Activated naive CD8-positive, alpha-beta T cell treated with anti-CD3 and anti-CD28 coated beads, Interleukin-2, amount 10 ng/mL, durations not matched to agents 7 days and 5 days (primary cell): ENCODE measurements at places on chromosomes 16 and 17. TPM values are rescaled to one million over a fixed set of nuclear protein-coding genes. Genes with fewer than 3 reads are reported as not detected.

The WFDC1 gene
- not detected for total RNA-seq

The C17orf107 gene
- 3.0 TPM for total RNA-seq

The PLLP gene
- 0.08 TPM for total RNA-seq

The PRSS21 gene
- total RNA-seq: 5.6 TPM

The MILR1 gene
- 0.65 TPM for total RNA-seq

The TSPAN10 gene
- 0.36 TPM for total RNA-seq

The OR1A1 gene
- total RNA-seq: not detected

The MYH2 gene
- not detected for total RNA-seq

The PLD2 gene
- 18.8 TPM for total RNA-seq

- no peak overlapping the region for H3K4me3 ChIP-seq
- DNase-seq: peak; percentile 40
- H3K4me1 ChIP-seq: no peaks in the 10 kb centered on the region
- H3K36me3 ChIP-seq: no peaks in the 10 kb centered on the region
Observed at GRCh38 chr17:34706029-34706428, 126.6 kb downstream of the TMEM132E start.

GRCh38 chr17:31357839-31358394 lies 33.6 kb upstream of the RAB11FIP4 start:
- no peaks in the 10 kb centered on the region for H3K27me3 ChIP-seq
- DNase-seq: no peak
- H3K4me3 ChIP-seq: no peak overlapping the region
- H3K27ac ChIP-seq: no peak overlapping the region

DNA sequence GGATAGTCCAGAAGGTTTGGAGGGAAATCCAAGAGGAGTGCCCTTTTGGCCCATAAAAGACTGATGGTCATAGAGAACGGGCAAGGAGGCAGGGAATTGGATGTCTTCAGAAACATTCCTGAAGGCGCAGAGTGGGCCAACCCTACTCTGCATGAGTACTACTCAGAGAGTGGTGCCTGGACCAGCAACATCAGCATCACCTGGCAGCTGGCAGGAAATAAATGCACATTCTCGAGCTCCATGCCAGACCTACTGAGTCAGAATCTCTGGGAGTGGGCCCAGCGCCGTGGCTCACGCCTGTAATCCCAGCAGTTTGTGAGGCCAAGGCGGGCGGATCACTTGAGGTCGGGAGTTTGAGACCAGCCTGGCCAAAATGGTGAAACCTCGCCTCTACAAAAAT lies 27.1 kb upstream of the SLC39A11 start:
- DNase-seq: no peak
- no peak overlapping the region for H3K27ac ChIP-seq
- peaks cover 4% of the 10 kb centered on the region for H3K27me3 ChIP-seq
- no peak overlapping the region for H3K4me3 ChIP-seq
- no peaks in the 10 kb centered on the region for H3K4me1 ChIP-seq

DNA sequence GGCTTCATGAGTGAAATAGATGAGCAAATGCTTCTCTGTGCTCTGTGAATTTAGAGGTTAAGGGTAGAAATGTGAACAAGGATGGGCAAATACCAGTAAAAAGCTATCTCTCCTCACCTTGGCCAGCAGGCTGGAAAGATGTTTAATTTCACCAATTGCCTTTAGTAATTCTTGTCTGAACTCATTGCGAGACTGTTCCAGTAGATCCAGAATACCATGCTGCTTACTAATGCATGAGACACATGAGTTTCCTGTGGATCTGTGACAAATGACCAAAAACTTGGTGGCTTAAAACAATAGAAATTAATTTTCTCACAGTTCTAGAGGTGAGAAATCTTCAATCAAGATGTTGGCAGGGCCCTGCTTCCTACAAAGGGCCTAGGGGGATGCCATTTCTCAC lies 9.3 kb upstream of the ZNF624 start:
- no peaks in the 10 kb centered on the region for H3K36me3 ChIP-seq
- H3K27ac ChIP-seq: no peak overlapping the region
- no peaks in the 10 kb centered on the region for H3K4me1 ChIP-seq
- H3K27me3 ChIP-seq: peaks cover 40% of the 10 kb centered on the region

GRCh38 chr17:67421869-67422273 lies 44.8 kb downstream of the PITPNC1 start:
- peak overlapping the region; percentile 93 for H3K27ac ChIP-seq
- DNase-seq: no peak
- H3K4me1 ChIP-seq: peaks cover 56% of the 10 kb centered on the region

GRCh38 chr17:74431568-74432423 lies at the start of gene GPRC5C:
GPRC5C (plus strand) TSS chr17:74432088; CDS start chr17:74439777, 7,689 bp downstream.
- peak; percentile 60 for DNase-seq
- H3K4me1 ChIP-seq: peaks cover 6% of the 10 kb centered on the region
- peak within 1 kb of the TSS; percentile 39 for H3K4me3 ChIP-seq
- peaks cover 56% of the 10 kb centered on the region for H3K27me3 ChIP-seq
- no peaks in the 10 kb centered on the region for H3K36me3 ChIP-seq

- H3K27me3 ChIP-seq: no peaks in the 10 kb centered on the region
- no peak overlapping the region for H3K4me3 ChIP-seq
- no peaks in the 10 kb centered on the region for H3K36me3 ChIP-seq
- peaks cover 3% of the 10 kb centered on the region for H3K4me1 ChIP-seq
Observed at GRCh38 chr16:26709175-26709574, 357.6 kb upstream of the C16orf82 start.

DNA sequence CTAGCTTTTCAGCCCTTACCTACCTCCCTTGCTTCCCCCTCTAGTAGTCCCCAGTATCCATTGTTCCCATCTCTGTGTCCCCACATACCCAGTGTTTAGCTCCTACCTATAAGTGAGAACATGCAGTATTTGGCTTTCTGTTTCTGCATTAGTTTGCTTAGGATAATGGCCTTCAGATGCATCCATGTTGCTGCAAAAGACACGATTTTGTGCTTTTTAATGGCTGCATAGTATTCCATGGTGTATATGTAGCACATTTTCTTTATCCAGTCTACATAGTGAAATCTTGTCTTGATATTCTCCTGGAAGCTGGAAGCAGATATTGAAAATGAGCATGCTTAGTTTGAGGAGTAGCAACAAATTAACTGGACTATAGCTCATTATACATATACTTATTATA lies 45.7 kb upstream of the TANC2 start:
- no peak overlapping the region for H3K4me3 ChIP-seq
- no peak for DNase-seq
- peaks cover 10% of the 10 kb centered on the region for H3K27me3 ChIP-seq
- no peak overlapping the region for H3K27ac ChIP-seq
- H3K36me3 ChIP-seq: no peaks in the 10 kb centered on the region

- no peak for DNase-seq
- H3K4me3 ChIP-seq: no peak overlapping the region
- no peaks in the 10 kb centered on the region for H3K27me3 ChIP-seq
- H3K4me1 ChIP-seq: peaks cover 4% of the 10 kb centered on the region
- H3K27ac ChIP-seq: peak overlapping the region; percentile 45
Observed at GRCh38 chr16:11880007-11880406, 28.7 kb upstream of the RSL1D1 start.

DNA sequence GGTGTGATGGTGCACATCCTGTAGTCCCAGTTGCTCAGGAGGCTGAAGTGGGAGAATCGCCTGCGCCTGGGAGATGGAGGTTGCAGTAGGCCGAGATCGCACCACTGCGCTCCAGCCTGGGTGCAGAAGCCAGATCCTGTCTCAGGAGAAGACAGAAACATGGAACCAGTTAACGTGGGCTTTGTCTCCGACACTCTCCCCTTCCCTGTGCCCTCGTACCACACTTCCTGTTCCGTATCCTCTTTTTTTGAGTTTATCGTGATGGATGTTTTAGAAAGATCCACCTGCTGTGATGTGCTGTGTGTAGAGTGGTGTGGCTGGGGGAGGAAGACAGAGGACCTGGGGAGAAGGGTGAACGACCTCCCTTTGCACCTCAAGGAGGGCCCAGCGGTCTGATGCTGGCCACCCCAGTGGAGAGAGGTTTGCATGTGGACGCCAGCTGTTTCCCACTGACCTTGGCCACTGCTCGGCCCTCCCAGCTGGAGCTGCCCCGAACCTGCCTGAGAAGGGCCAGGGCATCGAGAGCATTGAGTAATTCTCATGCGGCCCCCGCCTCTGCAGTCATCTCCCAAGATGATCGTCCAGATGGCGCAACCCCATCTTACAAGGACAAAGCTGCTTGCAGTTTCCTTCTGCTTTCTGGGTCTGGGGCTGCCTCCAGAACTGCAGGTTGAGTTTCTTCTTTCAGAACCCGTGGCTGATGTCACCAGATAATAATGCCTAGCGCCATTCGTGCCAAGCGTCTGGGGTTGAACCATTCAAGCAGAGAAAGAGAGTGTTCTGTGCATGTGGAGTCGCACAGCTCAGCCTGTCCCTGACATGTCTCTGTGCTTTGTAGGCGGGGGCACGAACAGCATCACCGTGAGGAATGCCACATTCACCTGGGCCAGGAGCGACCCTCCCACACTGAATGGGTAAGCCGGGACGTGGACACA lies 126.3 kb downstream of the ABCC1 start:
- H3K27me3 ChIP-seq: no peaks in the 10 kb centered on the region
- peak overlapping the region; percentile 28 for H3K27ac ChIP-seq
- no peak for DNase-seq
- peaks cover 21% of the 10 kb centered on the region for H3K4me1 ChIP-seq

DNA sequence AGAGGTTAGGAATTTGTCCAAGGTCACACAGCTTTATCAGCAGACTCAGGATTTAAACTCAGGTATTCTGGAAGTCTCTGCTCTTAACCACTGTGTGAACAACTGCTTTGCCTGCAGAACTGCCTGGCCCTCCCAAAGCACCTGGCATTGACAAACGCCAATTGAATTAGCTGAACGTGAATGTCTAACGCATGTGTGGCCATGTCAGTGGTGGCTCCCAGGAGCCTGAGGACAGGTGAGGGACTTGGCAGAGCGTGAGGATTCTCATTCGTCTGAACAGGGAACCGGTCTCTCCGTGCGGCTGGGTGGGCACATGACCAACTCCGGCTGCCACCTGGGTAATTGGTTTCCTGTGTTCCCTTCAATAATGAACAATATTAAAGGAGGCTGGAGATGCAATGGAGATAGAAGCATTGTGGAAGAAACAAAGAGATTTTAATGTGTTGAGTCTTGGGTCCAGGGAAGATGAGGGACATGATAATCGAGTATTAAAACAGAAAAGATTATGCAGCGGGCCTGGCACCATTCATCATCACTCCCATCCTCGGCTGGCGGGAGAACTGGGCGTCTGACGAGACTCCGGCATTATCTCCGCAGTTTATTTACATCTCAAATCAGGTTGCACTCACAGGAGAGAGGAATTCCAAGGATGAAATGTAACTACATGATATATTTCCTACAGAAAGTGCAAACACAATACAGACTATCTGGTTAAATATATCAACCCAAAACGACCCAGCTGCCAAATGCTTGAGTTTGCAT lies 113.5 kb downstream of the NPIPB5 start:
- H3K27ac ChIP-seq: no peak overlapping the region
- no peak for DNase-seq
- no peaks in the 10 kb centered on the region for H3K4me1 ChIP-seq
- H3K27me3 ChIP-seq: peaks cover 14% of the 10 kb centered on the region
- no peaks in the 10 kb centered on the region for H3K36me3 ChIP-seq

DNA sequence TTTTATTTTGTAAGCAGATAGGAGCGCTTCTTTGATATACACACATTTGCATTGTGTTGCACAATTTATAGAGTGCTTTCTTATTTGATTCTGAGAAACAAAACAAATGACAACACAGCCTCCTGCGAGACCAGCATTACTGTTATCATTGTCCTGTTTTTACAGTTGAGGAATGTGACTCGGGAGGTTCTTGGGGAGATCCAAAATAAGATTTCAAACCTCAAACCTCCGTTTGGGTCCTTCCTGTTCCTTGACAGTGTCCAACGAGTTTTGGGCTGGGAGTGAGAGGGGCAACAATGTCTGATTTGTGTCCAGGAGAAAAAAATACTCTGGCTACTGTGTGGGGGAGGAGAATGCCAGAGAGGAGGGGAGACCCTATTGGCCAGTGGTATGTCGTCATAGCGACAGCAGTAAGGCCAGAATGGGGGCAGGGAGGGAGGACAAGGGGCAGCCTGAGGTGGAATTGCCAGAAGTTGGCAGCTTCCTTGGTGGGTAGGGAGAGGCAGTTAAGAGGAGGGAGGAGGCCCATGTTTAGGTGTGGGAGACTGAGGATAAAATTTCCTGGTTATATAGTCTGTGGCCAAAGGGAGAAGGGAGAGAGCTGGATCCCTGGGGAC lies 45.5 kb downstream of the TMEM132E start:
- no peak overlapping the region for H3K4me3 ChIP-seq
- DNase-seq: no peak
- no peaks in the 10 kb centered on the region for H3K4me1 ChIP-seq
- H3K27me3 ChIP-seq: peaks cover 49% of the 10 kb centered on the region
- no peaks in the 10 kb centered on the region for H3K36me3 ChIP-seq

DNA sequence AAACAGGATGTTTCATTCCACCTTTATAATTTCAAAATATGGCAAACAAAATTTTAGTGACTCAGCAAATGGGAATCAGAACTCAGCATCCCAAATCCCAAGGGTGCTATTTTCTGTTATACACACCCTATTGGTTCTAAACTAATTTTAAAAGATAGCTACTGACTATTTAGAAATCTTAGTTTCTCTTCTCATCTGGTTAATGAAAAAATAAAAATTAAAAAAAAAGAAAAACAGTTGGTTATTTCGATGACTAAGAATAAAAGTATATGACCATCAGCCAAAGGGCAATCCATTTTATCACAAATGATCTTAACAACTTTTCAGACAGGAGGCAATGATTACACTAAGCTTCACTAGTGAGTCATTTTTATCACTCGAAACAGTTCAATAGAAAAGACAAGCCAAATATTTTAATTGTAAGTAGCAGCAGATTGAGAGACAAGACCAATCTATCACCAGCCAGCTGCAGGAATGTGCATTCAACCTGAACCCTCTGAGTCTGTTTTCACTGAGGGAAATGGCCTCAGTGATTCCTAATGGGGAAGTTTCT lies 15.2 kb downstream of the PHLPP2 start:
- H3K27me3 ChIP-seq: no peaks in the 10 kb centered on the region
- no peak for DNase-seq
- peaks cover 8% of the 10 kb centered on the region for H3K4me1 ChIP-seq

DNA sequence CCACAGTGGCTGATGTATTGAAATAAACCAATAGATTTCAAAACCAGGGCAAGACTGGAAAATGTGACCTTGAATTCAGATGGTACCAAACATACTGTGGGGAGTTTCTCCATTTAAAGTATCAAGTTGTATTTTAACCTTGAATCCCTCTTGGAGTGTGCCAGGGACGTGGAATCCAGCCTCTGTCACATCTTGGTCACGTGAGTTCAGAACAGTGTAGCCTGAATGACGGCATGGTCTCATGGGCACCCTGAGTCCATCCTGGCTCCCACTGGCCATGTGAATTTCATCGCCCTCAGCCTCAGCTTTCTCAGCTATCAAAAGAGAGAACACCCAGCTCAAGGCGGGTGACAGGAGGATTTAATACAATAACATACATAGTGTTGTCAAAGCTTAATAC lies 6.8 kb downstream of the ZNF771 start:
- no peaks in the 10 kb centered on the region for H3K27me3 ChIP-seq
- H3K4me1 ChIP-seq: peaks cover 23% of the 10 kb centered on the region
- H3K36me3 ChIP-seq: peaks cover 19% of the 10 kb centered on the region
- H3K27ac ChIP-seq: no peak overlapping the region
- H3K4me3 ChIP-seq: no peak overlapping the region
- DNase-seq: no peak

GRCh38 chr17:44219108-44219615 lies 313 bp downstream of the UBTF start:
- H3K36me3 ChIP-seq: peaks cover 31% of the 10 kb centered on the region
- no peak overlapping the region for H3K27ac ChIP-seq
- peak; percentile 87 for DNase-seq
- H3K27me3 ChIP-seq: no peaks in the 10 kb centered on the region
- H3K4me3 ChIP-seq: peak overlapping the region; percentile 16
- H3K4me1 ChIP-seq: peaks cover 39% of the 10 kb centered on the region

GRCh38 chr17:56652628-56653027 lies 59.1 kb downstream of the NOG start:
- peaks cover 4% of the 10 kb centered on the region for H3K27me3 ChIP-seq
- peaks cover 2% of the 10 kb centered on the region for H3K4me1 ChIP-seq
- no peaks in the 10 kb centered on the region for H3K36me3 ChIP-seq
